Body of pancreas (tissue), 4 donors: ENCODE measurements at places on chromosomes 7 and 10. TPM values are rescaled to one million over a fixed set of nuclear protein-coding genes. Genes with fewer than 3 reads are reported as not detected.

DNA sequence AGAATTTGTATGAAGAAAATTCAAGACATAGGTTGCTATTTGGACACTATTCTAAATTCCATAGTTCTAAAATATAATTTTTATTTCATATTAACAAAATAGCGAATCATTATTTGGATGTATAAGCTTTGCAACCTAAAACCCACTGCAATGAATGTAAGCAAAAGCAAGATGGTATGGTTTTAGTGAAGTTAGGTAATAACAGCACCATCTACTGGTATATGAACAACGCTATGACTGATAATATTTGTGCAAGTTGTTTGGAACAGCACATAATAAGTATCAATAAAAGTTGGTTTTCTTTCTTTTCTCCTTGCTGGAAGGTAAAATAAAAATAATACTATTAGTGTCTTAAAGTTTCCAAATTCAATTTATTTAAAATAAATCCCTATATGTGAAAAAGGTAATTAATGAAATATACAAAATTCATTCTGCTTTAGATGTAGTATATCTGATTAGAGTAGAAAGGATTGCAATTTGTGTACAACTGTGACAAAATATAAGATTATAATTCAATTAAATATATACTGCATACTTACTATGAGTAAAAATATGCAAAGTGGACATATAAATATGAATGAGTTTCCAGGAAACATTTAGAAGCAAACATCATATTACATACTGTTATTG lies 79.0 kb upstream of the LSM8 start:
- DNase-seq = no peak

Gene PPP1R3C
- 9.6 TPM for total RNA-seq

Gene KLF14
- not detected for total RNA-seq

Gene MMP21
- not detected for total RNA-seq

DNA sequence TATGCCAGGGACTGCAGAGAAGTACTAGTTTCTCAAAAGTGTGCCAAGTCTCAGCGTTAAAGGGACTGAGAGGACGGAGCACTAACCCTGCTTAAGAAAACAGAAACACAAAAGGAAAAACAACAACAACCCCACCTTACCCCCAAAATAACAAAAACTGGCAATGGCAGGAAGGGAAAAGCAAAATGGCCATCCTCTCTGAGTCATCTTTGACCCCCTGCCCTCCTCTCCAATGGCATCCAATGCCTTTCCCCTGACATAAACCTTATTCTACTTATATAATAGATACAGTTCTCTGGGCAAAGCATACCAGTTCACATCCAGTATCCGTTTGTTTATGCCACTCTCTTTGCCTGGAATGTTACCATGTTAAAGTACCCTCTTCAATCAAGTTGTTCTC lies 1.6 kb downstream of the POLR1F start:
- no peak for DNase-seq

DNA sequence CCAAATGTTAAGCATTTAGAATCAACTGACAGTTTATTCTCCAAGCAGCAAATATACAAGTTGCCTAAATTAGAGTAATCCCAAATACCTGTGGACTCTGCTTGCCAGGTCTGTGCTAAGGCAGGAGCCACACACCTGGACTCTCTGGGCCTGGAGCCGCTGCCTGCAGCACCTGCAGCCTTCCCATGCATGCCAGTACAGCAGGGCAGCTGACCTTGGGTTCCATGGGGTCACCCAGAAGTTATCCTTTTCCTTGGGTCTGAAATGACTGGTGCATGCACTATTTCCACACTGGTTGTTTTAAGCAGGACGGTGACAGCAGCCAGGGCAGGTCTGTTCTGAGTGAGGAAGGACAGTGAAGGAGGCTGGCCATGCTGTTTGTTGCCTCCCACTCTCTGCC lies 573.2 kb downstream of the GLRX3 start:
- peak; percentile 81 for DNase-seq

DNA sequence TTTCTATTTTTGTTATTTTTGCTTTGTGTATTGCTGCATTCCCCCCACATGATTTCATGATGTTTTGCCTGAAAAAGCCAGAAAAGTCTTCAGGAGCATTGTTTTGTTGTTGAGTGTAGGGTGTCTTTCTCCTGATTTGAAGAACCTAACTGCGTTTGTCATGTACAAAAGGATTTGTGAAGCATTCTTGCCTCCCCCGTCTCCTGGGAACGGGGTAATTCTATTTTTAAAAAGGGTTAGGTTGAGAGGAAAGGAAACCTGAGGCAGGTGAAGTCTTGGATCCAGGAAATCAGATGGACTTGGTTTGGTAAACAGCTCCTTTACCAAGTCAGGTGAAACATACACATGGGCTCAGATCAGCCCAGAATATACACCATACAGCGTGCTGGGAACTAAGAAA lies 26.0 kb upstream of the BTBD16 start:
- DNase-seq = no peak

DNA sequence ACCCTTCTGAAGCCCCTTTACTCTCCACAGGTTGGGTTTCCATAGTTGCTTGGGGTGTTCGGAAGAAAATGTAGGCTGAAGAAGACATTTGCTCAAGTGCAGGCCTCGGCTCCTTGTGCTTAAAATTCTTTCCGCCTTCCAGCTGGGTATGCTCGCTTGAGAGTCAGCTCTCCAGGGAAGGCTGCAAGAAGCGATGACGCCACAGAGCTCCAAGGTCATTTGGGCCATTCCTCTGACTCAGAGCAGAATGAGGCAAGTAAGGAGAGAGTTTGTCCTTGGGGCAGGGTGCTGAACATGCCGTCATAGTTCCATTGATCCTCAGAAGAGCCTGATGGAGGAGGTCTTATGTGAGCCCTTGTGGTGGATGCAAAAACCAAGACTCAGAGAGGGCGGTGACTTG lies 27.4 kb upstream of the HSPA12A start:
- peak; percentile 36 for DNase-seq

Gene SLC4A2
- 147 TPM for total RNA-seq

- DNase-seq = no peak
Measured at GRCh38 chr7:155316427-155317113, 18.9 kb downstream of the INSIG1 start.

DNA sequence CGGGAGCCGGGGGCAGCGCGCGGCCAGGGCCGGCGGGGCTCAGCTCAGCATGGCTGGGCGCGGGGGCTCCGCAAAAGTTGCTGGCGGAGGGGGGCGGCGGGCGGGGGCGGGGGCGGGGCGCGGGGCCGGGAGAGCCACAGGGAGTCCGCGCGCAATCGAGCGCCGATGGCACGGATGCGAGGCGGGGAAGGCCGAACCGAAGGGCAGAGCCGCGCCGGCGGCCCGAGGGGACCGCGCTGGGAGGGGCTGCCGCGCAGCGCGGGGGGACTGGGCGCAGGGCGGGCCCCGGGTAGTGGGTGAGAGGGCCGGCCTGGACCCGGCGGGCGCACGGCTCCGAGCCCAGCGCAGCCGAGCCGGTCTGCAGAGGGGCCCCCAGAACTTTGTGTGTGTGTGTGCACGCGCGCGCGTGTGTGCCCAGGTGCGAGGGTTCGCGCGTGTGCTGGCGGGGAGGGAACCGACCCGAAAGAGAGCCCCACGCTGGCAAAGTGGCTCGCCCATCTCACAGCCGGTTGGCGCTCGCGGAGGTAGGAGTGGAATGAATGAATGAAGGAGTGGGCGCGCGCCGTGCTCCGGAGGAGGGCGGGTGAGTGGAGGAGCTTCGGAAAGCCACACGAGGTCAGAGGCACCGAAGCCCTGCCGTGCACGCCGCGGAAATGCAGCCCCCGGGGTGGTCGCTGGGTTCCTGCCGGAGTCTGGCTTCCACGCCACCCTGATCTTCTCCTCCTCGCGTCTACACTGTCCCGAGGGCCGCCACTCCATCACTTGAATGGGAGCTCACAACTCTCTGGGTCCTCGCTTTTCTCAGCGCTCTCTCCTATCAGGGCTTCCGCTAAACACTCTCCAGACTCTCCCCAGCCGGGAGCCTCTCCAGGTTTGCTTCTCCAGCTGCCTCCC lies at the start of gene HIPK2:
HIPK2 (minus strand) TSS at position 51 of the 894 bp plus-strand sequence. CDS start 375 bp downstream, outside the sequence.
- DNase-seq = peak; percentile 77

Gene MYO3A
- 1.6 TPM for total RNA-seq

Gene NKX6-2
- total RNA-seq = 2.1 TPM

- no peak for DNase-seq
Measured at GRCh38 chr7:91644256-91644655, 236.2 kb downstream of the MTERF1 start.

Gene CFAP69
- total RNA-seq = 26.4 TPM

Gene CACNA2D1
- 32.0 TPM for total RNA-seq

- DNase-seq = no peak
Measured at GRCh38 chr7:149849174-149849573, 11.0 kb downstream of the ZNF862 start.

- peak; percentile 63 for DNase-seq
Measured at GRCh38 chr7:28958235-28958979, at the start of gene TRIL. TSS of gene TRIL (minus strand) at chr7:28958330. CDS start at chr7:28958046, 284 bp downstream.

Gene ATOH7
- not detected for total RNA-seq

Gene GCK
- total RNA-seq = 2.1 TPM

- no peak for DNase-seq
Measured at GRCh38 chr7:141369422-141369821, 181.8 kb upstream of the AGK start.

- no peak for DNase-seq
Measured at GRCh38 chr7:37368540-37368939, 80.1 kb downstream of the ELMO1 start.

Gene TMEM176A
- 27.5 TPM for total RNA-seq

DNA sequence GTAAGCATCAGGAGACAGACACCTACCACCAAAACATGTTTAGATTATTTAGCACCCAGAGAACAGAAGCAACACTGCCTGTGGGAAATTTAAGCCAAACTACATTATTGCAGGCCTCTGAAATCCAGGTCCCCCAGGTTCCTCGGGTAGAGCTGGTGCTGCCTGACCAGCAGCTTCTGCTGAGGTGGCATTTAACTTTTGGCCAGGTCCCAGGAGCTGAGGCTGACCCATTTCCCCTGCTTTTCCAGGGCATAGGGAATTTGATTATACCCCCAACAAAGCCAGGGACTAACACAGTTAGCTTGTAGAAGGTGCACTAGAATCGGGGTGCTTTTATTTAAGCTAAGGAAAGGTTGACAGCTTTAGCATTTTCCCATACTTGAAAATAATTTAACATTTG lies 4.7 kb downstream of the LRRC4 start:
- DNase-seq = no peak

DNA sequence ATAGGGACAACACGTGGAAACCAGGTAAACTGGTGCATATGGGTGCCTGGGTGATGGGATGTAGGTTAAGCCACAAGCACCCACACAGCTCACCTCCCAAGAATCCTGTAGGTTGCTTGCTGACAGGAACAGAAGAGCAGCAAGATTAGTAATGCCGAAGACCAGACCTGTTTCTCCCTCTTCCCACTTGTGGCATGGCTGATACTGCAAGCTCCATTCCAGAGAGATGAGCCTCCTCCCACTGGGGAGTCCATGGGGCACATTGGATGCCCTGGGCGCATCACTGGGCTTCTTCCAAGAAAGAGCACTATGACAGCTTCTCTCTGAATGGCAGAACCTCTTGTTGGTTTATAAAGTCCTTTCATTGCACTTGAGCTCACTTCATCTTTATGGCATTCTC lies 44.4 kb upstream of the LOXL4 start:
- no peak for DNase-seq

GRCh38 chr7:88477976-88478375 lies 171.3 kb upstream of the STEAP4 start:
- DNase-seq = no peak

DNA sequence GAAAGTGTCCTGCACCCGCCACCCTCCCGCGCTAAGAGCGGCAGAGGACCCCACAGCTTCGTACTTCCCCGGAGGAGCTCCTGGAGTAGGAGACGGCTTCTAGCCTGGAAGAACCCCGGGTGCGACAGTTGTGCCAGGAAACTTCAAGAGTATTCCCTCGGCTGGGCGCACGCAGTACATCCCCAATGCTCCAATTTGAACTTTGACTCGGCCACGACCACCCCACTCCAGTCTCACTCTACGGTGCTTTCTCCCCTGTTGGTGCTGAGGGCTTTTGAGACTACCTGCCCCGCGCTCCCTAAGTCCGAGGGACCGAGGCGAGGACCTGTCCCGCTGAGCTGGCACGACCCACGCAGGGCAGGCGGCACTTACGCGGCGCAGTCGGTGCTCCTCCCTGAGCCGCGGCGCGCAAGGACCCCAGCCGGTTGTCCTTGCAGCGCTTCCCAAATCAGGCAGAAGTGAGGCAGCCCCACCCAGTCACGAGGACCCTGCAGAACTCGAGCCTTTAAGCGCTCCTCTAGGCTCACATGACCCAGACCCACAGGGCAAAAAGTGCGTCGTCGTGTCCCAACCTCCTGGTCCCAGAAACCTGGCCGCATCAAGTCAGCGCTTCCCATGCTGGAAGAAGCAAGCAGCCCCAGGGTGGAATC lies at the start of gene CPVL:
CPVL (minus strand) TSS at position 481 of the 650 bp plus-strand sequence. CDS start 25,476 bp downstream, outside the sequence.
- DNase-seq = peak; percentile 25

DNA sequence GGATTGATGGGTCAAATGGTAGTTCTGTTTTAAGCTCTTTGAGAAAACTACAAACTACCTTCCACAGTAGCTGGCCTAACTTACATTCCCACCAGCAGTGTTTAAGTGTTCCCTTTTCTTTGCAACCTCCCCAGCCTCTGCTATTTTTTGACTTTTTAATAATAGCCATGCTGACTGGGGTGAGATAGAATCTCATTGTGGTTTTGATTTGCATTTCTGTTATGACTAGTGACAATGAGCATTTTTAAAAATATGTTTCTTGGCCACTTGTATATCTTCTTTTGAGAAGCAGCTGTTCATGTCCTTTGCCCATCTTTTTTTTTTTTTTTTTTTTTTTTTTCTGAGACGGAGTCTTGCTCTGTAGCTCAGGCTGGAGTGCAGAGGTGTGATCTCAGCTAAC lies 155.2 kb upstream of the BMPER start:
- DNase-seq = no peak

DNA sequence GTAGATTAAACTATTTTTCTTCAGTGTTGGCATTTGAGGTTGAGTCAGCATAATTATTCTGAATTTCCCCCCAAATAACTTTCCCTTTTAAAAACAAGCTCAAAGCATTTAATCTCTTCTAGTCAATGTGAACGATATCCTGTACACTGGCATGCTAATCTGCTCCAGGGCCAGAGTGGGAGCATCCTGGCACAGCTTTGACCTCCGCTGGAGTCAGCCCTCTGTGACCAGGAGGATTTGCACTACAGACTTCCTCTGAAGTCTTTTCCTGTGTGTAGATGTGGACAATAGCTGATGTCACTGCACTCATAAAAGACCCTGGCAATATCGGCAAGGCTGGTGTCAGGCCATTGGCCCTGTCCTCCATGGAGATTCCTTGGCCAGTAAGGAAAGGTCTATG lies 340.2 kb downstream of the CDC14C start:
- DNase-seq = no peak

GRCh38 chr7:15317215-15317614 lies 244.6 kb downstream of the AGMO start:
- no peak for DNase-seq

Gene MARVELD1
- 4.3 TPM for total RNA-seq

Gene OR6B1
- total RNA-seq = not detected
